Naive thymus-derived CD4-positive, alpha-beta T cell (primary cell): ENCODE measurements at places on chromosomes 5 and 9. TPM values are rescaled to one million over a fixed set of nuclear protein-coding genes. Genes with fewer than 3 reads are reported as not detected.

GRIN1 gene
- not detected for total RNA-seq

ST6GALNAC6 gene
- 63.0 TPM for total RNA-seq

MED7 gene
- 14.2 and 14.9 TPM in 2 replicates for total RNA-seq

NR5A1 gene
- not detected in 2 replicates for total RNA-seq

POLE3 gene
- 50.9 TPM for total RNA-seq

DIRAS2 gene
- total RNA-seq: not detected in 2 replicates

LCN9 gene
- not detected for total RNA-seq

CFAP90 gene
- not detected for total RNA-seq

ACSL6 gene
- 22.0 and 22.6 TPM in 2 replicates for total RNA-seq

CCDC112 gene
- 8.5 TPM for total RNA-seq

AIF1L gene
- 0.44 TPM for total RNA-seq

SLC1A1 gene
- not detected for total RNA-seq
